Ureter (tissue), 1 donor: ENCODE measurements at places on chromosomes 11 and 22.

DNA sequence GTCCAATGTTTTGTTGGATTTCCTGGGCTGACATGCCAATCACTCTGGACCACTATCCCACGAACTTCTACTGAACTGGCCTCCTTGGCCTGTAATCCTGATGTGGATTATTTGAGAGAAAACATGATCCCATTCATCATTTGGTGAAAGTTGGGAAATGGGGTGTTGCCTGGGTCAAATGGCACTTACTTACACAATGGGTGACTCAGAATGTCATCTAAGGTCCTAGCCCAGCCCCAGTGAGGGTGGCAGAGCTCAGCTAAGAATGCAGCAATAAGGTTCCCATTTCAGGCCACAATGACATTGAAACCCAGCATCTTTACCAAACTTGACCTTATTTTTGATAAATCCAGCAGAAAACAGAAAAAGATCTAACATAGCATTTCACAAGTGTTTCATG, 8.0 kb upstream of the DSCAML1 start:
- DNase-seq: no peak

- DNase-seq: peak; percentile 56
These were observed 5.3 kb downstream of the ADA2 start for GRCh38 chr22:17213976-17214375.

DNA sequence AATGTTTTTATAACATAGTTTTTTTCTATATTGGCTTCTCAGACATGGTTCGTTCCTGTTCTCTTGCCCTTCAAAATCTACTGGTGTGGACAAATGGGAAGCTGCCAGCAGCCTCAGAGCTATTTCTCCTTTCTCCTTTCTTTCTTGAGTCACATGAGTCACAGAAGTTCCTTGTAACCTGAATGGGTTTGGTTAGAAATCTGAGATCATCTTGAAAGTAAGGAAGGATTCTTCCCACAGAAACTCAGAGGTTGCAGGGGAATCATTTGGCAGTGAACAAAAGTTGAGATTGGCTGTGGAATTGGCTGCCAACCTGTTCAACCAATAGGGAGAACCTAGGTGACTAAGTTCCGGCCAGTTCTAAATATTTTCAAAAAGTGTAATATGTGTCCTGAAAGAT, 12.5 kb downstream of the PLET1 start:
- DNase-seq: no peak

- no peak for DNase-seq
These were observed 23.0 kb downstream of the LMO2 start for GRCh38 chr11:33868647-33869461.

- DNase-seq: no peak
These were observed 40.4 kb downstream of the BBOX1 start for GRCh38 chr11:27081056-27081455.

- no peak for DNase-seq
These were observed 29.5 kb upstream of the HIPK3 start for GRCh38 chr11:33227578-33228261.

DNA sequence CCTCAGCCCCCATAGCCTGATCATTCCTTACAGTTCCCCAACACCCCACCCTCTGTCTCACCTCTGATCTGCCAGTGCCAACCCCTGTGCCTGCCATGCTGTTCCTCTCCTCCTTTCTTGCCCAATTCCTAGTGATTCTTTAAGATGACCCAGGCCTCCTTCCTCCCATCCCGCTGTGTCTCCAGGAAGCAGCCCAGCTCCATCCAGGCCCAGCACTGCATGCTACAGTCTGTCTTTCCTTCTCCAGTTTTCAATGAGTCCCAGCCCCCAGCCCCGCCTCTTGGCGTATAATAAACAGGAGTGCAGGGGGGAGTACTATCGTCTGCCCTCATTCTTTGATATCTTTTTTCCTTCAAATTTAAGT, 12.3 kb downstream of the LTBP3 start:
- DNase-seq: no peak

DNA sequence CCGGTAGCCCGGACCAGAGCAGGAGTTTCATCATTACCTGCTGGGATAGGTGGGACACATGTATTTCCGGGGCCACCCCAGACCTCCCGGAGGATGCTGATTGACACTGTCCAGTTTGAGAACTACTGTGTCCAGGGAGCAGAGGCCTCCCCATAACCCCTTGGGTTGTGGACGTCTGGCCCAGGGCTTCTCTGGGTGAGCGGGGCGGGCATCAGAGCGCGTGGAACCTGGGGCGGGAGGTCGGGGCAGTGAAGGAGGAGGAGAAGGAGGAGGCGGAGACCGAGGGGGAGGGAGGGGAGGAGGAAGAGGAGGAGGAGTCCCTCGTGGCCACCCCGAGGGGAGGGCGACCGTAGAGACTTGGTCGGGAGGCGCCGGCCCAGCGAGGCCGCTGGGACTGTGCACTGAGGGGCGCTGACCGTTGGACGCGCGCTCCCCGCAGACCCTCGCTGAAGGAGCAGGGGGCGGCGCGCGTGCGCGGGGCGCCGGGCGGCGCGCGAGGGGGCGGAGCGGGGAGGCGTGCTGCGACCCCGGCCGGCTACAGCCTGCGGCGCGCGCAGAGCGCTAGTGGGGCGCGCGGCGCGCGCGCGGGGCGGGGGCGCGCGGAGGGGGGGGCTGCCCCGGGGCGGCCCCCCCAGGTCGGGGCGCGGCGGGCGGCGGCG, at the start of gene GRK3:
Gene GRK3 (plus strand): TSS at position 356 of the 659 bp plus-strand sequence. CDS start 366 bp downstream, outside the sequence.
- peak; percentile 79 for DNase-seq
